A549 (cell line): ENCODE measurements at places on chromosomes 5 and 9.

- DNase-seq = no peak
Measured at GRCh38 chr5:54743997-54744788, 226.6 kb downstream of the SNX18 start.

- no peak for DNase-seq
Measured at GRCh38 chr5:80192507-80193241, 63.2 kb downstream of the SERINC5 start.

DNA sequence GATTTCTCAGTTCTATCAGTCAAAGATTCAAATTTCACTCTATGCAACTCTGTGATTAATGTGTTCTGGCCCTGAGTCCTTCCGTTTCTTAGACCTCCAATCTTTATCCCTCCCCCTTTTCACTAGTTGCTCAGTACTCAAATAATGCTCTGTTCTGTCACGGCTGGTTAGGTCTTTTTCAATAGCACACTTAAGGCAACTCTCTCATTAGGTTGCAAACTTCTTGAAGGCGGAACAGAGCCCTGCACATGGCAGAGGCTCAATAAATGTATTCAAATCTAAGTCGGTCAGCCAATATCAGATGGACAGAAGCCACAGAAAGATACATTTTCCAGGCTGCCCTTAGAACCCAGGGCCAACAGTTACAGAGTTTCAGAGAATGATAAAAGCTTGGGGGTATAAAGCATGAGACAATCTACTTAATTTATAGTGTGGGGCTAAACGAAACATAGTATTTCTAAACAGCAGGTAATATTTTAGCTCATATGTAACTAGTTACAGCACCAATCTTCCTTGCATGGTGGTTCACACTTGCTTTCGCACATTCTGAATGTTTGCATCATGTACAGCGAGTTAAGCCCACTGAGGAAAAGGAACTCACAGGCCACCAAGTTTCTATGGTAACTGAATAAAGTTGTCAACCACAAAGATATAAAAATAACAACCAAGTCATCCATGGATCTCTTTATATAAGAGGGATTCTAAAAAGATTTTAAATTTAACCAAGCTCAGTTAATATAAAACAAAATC, 67.1 kb upstream of the GOLPH3 start:
- no peak for DNase-seq

DNA sequence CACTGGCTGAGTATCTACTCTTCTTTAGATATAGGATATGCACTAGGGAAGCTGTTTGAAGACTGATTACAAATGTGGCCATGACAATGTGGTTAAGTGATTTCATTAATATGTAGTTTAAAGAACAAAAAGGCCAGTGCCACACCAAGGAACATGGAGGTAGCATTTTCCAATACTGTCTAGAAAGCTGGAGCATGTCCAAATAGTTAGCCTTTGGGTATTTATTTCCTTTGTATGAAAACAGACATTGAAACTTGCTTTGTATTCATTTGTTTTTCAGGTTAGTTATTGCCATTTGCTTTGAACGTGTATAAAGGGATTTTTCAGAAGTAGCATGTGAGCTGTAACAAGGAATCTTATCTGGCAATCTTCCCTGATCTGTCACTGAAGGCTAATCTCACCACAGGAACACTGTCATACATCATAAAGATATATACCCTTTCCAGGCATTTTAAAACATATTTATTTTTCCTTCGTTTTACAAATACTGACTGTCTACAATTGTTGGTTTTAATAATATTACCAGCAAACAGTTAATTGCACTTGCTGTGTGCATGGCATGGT, 93.4 kb downstream of the PLPPR1 start:
- DNase-seq = no peak

GRCh38 chr9:123975871-123976270, 35.7 kb upstream of the LHX2 start:
- no peak for DNase-seq

- DNase-seq = no peak
Measured at GRCh38 chr5:180138976-180139730, 67.6 kb upstream of the RNF130 start.
